Epithelial cell of proximal tubule (primary cell): ENCODE measurements at places on chromosomes 6 and 20. TPM values are rescaled to one million over a fixed set of nuclear protein-coding genes. Genes with fewer than 3 reads are reported as not detected.

The RAB44 gene
- total RNA-seq: under 0.01 TPM in 1 of 2 replicates, not detected in the other

The PKHD1 gene
- 1.7 and 1.9 TPM in 2 replicates for total RNA-seq

The SLC23A2 gene
- 5.3 and 9.3 TPM in 2 replicates for total RNA-seq

The ATP6V1G2 gene
- total RNA-seq: 0.14 and 0.52 TPM in 2 replicates

The PRR18 gene
- total RNA-seq: 0.94 TPM in 1 of 2 replicates, not detected in the other

The SASH1 gene
- 9.5 and 10.6 TPM in 2 replicates for total RNA-seq

The ANGPT4 gene
- not detected in 2 replicates for total RNA-seq

- DNase-seq: no peak
Measured at GRCh38 chr6:41036186-41036585, 2.8 kb downstream of the UNC5CL start.

- DNase-seq: no peak
Measured at GRCh38 chr6:99993533-99994251, at the start of gene MCHR2. MCHR2 (minus strand) TSS chr6:99994223; CDS start chr6:99956147, 38,076 bp downstream.

- peak; percentile 86 for DNase-seq
Measured at GRCh38 chr6:63509652-63510352, 62.5 kb upstream of the LOC128125822 start.

DNA sequence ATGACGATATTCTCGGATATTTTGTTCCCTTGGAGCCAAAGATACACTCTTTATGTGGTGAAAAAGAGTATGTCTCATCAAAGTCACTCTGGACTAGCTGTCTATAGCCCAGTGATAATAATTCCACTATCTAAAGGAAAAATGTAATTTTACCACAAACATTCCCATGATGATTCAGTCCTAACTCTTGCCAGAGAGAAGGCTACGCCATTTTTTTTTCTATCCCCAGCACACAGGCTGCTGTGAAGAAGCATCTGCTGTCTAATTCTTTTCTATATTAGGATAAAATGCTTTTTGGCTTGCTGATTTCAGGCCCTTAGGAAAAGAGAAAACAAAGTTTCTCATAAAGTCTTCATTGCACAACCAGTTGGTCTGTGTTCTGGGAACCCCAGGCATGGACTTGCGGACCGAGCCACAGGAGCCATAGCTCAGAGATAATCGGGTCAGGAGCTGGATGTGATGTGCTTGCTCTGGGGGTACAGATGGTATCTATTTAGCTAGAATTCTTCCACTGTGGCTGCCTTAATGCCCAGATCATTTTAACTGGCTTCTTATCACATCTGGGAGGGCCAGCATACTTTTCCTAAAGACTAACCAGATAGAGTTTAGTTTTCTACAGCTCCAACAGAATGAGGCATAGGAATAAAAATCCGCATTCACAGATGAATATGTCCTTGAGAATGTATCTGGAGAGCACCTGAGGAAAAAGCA is 683.7 kb upstream of the ID4 start:
- no peak for DNase-seq

GRCh38 chr20:32917191-32917950 is 58.6 kb downstream of the EFCAB8 start:
- DNase-seq: no peak

GRCh38 chr6:145848541-145848940 is 33.9 kb upstream of the FBXO30 start:
- no peak for DNase-seq

GRCh38 chr6:13813026-13813425 is 1.3 kb downstream of the MCUR1 start:
- no peak for DNase-seq
